Stimulated activated naive CD4-positive, alpha-beta T cell treated with Interleukin-2 at 50 U/mL for 16 hours (primary cell): ENCODE measurements at places on chromosomes 4 and X.
A peak's percentile ranks its signal among the peaks of the same experiment; 100 is the strongest.

DNA sequence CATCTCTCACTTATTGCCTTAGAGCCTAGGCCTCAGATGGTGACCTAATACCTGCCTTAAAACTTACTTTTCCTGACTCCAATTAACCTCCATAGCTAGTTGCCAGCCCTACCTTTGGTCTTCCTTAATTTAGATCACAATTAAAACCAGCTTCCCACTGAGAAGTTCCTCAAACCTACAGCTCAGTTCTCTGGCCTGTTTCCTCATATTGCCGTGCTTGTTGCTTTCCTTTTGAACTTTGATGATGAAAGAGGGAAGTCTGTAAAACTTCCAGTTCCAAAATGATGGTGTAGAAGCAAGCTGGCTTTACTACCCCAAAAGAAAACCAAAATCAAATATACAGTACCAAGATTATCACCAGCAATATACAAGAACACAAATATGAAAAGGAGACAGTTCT lies 28.9 kb upstream of the CAMK2D start:
- DNase-seq = no peak

GRCh38 chr4:17329046-17329445 lies 182.8 kb downstream of the QDPR start:
- DNase-seq = no peak

DNA sequence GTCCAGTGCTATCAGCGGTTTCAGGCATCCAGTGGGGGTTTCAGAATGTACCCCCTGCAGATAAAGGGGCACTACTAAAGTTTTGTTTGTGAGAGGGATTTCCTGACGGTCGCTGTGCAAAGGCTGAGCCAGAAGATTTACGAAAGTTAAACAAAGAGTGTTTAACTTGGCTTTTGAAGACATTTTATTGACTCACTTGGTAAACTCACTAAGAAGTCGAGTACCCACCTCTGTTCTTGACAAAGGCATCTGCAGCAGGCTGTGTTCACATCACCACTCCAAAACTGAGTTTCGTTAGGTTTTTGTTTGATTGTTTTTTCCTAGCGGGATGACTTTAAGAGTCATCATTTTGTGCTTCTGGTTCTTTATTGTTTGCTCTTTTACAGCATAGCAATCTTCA lies 143.9 kb upstream of the TBL1X start:
- no peak for DNase-seq

GRCh38 chr4:139642364-139642763 lies 23.3 kb upstream of the MGST2 start:
- no peak for DNase-seq

GRCh38 chr4:84887824-84888223 lies 78.7 kb downstream of the WDFY3 start:
- DNase-seq = no peak

GRCh38 chrX:104254442-104255115 lies at the start of gene ESX1:
Gene ESX1 (minus strand): TSS chrX:104254933. CDS start chrX:104254849, 84 bp downstream.
- no peak for DNase-seq

- no peak for DNase-seq
These were observed 71.6 kb upstream of the C4orf54 start for GRCh38 chr4:99729186-99729585.

GRCh38 chrX:110173192-110174175 lies 144.4 kb downstream of the AMMECR1 start:
- no peak for DNase-seq

GRCh38 chrX:123361371-123361770 lies 177.3 kb downstream of the GRIA3 start:
- no peak for DNase-seq

DNA sequence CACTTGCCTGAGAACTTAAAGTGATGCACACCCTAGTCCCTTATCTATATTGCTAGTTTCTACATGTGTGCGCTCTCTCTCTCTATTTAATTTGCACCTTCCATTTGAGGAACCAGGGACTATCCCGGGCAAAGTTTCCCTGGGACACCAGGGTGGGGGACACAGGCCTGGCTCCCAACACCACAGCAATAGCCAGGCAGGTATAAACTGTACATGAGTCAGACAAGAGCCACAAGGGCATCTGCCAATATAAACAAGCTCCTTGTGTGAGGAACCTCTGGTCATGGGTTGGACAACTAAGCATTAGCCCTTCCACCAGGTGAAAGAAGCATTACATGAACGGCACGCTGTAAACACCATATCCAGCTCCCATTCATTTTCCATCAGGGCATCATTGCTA lies 455.5 kb downstream of the STIM2 start:
- DNase-seq = no peak

DNA sequence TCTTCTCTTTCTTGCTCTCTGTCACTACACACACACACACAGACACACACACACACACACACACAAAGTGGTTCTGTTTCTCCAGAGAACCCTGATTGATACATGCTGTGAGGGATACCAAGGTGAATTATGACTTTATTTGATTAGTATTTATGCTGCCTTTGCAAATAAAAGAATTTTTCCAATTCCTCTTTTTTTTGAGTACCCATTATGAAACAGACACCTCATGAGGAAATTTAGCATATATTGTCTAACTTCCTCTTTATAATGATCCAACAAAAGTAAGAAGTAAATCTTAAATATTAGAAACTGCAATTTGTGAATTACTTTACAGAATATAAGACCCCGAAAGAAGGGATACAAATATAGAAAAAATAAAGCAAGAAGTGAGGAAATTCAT lies 14.3 kb upstream of the RAB28 start:
- DNase-seq = no peak

GRCh38 chrX:68828740-68829581 lies at the start of gene EFNB1:
Gene EFNB1 (plus strand): TSS chrX:68829021. CDS start chrX:68829777, 756 bp downstream.
- DNase-seq = peak; percentile 82

GRCh38 chrX:109928596-109929335 lies 74.1 kb upstream of the TMEM164 start:
- DNase-seq = no peak

DNA sequence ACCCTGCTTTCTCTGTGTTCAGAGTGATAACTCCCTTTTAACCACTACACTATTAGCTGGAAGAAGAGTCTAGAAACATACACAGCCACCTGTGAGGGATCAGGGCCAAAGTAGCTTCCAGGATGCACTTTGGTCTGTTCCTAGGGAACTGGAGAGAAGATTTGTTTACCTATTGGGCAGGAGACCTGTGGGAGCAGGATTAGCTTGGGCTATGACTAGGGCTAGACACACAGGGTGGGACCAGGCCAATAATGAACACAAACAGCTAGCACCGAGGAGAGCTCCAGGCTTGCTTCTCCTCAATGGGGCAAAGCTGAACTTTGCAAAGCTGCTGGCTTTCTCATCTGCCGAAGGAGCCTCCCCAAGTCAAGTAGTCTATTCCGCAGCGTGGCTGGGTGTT lies 24.4 kb upstream of the MAP7D3 start:
- no peak for DNase-seq

GRCh38 chr4:183356931-183357675 lies 34.9 kb upstream of the CLDN24 start:
- no peak for DNase-seq

DNA sequence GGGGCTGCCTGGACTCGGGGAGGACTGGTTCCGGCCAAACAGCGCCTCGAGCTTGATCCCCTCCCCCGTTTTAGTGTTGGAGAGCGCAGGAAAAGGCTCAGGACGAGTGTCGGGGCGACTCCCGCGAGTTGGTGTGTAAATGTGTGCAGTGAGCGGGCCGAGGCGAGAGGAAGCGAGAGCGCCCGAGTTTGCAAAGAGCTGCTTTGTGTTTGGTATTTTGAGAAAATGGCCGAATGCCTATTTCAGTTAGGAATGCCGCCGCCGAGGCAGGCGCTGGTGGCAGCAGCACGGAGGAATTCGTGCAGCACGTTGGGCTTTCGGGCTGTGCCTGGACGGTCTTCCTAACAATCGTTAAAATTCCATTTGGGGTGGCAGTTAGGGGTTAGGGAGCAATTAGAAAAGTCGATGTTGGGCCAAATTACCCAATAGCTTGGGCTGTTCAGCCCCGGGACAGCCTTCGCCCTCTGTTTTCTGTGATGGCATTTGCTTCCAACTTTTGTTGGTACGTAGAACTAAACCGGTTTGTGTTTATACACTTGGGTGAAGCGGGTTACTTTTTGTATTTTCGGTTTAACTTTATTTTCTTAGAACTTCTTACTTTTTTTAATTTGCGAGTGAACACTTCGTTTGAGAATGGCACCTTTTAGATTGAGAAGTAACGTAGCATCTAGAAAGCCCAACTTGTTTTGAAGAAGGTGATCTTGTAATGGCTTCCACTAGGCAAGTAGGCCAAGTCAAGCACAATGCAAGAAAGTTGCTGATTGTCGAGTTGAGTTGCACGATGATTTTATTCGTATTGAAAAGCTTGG lies 1.6 kb downstream of the REST start:
- peak; percentile 54 for DNase-seq

GRCh38 chrX:25343060-25343459 lies 327.3 kb upstream of the ARX start:
- no peak for DNase-seq

GRCh38 chr4:69858690-69859089 lies 1.3 kb downstream of the SULT1E1 start:
- no peak for DNase-seq

- DNase-seq = no peak
These were observed 33.9 kb downstream of the ANK2 start for GRCh38 chr4:113083346-113083745.

DNA sequence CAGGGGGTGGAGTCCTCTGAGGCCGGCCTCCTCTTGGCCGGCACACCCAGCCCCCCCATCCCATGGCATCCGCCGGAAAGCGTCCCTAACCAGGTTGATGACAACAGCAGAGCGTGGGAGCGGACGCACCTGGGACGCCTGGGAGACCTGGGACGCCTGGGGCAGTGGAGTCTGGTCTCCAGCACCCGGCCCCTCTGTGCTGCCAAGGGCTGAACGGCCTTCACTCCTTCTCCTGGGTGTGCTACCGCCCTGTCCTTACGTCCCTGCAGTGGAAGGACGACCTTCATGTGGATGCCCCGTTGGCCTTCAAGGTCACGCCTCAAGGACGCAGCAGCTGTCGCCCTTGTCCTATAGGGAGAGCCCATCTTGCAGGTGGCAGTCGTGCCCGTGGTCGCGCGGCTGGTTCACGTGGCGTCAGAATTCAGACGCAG lies 26.9 kb downstream of the NKX1-1 start:
- no peak for DNase-seq

DNA sequence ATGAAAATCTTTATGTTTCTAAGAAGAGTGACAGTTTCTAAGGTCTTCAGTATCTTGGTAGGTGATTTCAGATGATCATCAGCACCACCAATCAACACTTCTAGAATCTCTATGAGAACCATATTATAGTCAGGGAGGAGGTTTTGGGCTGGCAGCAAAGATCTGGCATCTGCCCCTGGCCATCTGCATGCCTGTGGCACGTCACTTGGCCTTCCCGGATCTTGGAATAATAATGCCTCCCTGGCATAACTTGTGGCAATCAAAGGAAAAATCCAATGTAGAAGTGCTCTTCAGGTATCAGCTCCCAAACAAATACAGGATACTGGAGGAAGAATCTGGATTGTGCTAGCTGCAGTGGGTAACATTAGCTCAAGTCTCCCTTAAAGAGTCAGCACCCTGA lies 57.3 kb downstream of the RASL11B start:
- DNase-seq = no peak

DNA sequence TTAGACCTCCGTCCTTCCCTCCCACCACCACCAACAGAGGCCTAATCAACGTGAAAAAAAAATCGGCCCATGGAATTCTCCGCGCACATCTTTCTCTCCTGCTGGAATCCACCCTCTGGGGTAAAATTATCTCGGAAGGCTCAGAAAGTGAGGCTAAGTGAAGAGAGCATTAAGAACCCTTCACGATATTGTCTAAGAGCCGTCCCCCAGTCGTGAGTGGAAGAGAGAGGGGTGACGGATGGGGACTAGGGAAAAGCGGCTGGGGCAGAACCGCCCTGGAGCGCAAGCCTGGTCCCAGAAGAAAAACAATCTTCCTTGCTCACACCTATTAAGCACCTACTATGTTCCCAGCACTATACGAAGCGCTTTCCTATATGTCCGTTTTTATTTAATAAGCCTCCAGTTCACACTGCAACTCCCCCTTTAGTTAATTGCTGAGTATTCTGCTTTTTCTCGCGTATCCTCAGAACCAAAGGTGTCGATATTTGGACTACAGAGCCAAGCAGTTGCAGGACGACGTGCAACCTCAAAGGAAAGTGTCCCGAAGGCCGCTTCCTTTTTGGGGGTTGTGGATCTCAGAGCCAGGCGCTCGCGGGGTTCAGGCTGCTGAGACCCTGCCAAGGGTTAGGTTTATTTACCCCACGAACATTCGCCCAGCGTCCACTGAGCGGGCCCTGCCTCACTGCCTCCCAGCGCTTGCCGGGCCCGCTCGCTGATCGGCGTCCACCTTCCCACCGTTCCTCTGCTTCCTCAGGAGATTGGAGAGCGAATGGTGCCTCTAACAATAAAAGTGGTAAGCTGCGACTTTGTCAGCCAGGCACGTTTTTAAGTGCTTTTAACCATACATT lies 889 bp downstream of the MGARP start:
- no peak for DNase-seq

DNA sequence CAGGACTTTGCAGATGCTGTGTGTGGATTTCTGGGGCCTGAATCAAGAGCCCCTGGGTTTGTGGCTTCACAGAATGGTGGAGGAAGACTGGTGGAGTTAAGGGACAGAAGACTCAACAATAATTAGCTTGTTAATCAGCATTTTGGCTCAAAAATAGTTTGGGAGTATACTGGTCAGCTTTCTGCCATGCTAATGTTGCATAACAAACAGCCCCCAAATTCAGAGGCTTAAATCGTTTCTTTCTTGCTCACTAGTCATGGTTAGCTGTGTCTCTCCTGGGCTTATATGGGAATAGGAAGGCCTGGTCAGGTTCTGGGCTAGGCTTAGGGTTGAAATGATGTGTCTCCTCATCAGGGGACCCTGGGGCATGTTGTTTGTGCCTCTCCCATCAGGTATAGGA lies 24.4 kb downstream of the TBL1X start:
- DNase-seq = no peak

DNA sequence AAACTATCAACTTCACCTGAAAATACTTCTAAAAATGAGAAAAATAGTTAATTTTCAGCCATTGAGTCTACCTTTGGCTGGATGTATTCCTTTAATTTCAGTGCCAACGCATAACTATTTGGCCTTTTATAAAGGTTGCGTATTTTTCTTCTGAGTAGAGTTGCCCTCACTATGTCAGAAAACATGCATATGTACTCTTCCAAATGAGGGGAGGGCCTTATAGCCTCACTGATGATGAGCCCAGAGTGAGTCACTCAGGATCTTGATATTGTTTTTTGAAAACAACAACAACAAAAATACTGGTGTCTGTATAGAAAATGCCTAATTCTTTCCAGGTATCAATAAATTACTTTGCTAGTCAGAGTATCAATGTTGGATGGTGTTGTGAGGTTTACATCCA lies 349.3 kb downstream of the FBXO8 start:
- no peak for DNase-seq

- no peak for DNase-seq
These were observed 541.9 kb upstream of the BOD1L1 start for GRCh38 chr4:14169460-14169859.

- DNase-seq = no peak
These were observed 3.9 kb downstream of the KLHL8 start for GRCh38 chr4:87216469-87216868.

GRCh38 chr4:129261584-129261983 lies 165.6 kb downstream of the C4orf33 start:
- no peak for DNase-seq

GRCh38 chr4:2570551-2571222 lies 34.2 kb downstream of the FAM193A start:
- DNase-seq = peak; percentile 21

GRCh38 chr4:3323071-3323481 lies 30.3 kb downstream of the RGS12 start:
- no peak for DNase-seq

GRCh38 chrX:14504960-14505538 lies 24.3 kb upstream of the GLRA2 start:
- no peak for DNase-seq
